ENCODE measurements at places on chromosomes 7 and 10. TPM values are rescaled to one million over a fixed set of nuclear protein-coding genes. Genes with fewer than 3 reads are reported as not detected.
A peak's percentile ranks its signal among the peaks of the same experiment; 100 is the strongest.

DNA sequence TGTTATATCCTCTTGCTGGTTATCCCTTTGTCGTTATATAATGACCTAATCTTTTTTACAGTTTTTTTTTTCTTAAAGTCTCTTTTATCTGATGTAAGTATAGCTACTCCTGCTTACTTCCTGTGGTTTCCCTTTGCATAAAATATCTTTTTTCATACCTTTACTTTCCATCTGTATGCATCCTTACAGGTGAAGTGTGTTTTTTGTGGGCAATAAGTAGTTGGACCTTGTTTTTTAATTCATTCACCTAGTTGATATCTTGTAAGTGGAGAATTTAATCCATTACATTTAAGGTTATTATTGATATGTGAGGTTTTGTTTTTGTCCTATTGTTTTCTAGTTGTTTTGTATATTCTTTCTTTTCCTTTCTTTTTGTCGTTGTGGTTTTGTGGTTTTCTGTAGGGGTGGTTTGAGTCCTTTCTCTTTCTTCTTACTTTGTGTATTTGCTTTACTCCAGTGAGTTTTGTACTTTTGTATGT, 168.6 kb downstream of the MLLT10 start:
- no peak for DNase-seq

DNA sequence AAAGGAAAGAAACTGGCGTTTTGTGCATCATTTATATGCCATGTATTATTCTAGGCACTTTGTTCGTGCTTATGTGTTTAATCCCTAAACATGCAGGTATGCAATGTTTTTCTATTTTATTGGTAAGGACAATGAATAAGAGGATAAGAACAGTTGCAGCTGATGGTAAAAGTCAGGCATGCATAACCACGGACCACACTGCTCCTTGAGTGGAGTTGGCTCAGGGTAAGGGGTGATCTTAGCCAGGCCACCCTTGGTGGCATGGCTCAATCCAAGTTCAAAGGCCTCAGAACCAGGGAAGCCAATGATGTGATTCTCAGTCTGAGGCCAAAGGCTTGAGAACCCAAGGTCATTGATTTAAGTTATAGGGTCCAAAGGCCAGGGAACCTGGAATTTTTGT, 1068.1 kb downstream of the NRG3 start:
- DNase-seq = no peak

MPP7 gene
- total RNA-seq = 0.24 TPM

DNA sequence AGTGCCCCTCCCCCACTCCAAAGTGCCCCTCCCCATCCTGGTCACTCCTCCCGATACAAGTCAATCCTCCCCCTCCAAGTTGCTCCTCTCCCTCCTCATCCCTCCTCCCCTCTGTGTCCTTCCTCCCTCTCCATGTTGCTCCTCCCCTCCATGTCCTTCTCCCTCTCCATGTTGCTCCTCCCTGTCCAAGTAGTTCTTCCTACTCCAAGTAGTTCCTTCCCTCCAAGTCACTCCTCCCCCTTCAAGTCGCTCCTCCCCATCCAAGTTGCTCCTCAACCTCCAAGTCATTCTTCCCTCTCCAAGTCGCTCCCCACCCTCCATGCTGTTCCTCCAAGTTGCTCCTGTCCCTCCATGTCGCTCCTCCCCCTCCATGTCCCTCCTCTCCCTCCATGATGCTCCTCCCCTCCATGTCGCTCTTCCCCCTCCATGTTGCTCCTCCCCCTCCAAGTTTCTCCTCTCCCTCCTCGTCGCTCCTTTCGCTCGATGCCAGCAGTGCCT, 8.6 kb upstream of the WBP1L start:
- DNase-seq = no peak

DNA sequence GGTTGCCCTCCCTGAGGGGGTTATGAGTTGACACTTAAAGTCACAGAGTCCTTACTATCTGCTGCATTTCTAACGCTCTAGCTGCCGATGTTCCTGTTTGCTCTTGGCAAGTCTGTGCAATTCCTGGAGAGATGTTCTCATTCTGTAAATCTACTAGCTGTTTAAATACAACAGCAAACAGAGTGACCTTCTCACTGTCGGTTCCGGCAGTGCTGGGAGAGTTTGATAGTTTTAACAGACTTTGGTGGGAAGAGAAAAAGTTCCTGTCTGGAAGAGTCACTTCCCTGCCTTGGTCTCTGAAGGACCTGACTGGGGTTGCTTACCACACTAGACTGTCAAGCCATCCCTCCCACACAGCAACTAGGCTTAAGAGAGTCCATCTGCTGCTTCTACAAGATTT, 63.3 kb upstream of the ELMO1 start:
- DNase-seq = no peak

TET1 gene
- 6.1 TPM for total RNA-seq

ACTR3C gene
- 18.1 TPM for total RNA-seq

- DNase-seq = no peak
These were observed 71.1 kb upstream of the CUX1 start for GRCh38 chr7:101746314-101746713.

GRCh38 chr7:55224111-55224510, 141.0 kb upstream of the LANCL2 start:
- DNase-seq = no peak

PPP1R3C gene
- not detected for total RNA-seq

GRCh38 chr7:66921918-66922486, 977 bp downstream of the TMEM248 start:
- peak; percentile 4 for DNase-seq

- no peak for DNase-seq
These were observed 8.1 kb upstream of the CROT start for GRCh38 chr7:87337331-87337730.

DNA sequence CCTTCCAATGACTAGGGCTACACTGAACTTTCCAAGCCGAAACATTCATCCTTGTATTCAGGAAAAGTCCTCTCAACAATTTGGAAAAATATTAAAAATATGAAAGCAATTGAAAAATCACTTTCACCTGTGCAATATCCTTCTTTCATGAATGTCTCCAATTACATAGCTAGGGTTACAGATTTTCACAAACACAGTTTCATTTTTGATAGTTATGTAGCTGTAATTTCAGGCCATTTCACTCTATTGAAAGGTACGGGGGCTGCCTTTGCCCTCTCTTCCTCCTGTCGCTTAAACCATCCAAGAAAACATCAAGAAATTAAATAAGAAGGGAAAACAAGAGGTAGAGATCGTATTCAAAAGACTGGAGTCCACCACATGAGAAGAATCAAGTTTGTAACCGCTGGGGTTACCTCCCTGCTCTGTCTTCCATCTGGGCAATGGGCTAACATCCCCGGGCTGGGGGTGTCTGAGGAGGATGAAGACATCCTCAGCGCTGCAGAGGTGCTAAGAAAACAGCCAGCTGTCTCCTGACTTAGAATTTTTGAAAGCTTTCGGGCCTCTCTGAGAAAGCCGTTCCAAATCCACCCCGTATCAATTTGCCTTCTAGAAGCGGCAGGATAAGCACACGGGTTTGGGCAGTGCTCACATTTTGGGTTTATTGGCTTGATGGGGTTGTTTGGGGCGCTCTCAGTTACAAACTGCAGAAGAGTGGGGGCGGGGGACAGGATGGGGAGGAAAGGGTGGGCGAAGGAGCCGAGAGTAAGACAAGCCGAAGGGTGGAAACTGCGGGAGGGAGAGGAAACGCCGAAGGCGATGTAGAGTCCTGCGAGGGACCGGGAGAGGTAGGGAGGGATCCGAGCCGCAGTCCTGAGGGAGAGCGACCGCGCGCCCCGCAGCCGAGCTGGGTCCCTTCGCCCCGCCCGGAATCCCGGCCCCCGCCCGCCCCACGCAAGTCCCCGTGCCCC, 24.3 kb upstream of the VAX1 start:
- DNase-seq = no peak
